Stimulated activated CD4-positive, alpha-beta T cell treated with anti-CD3 and anti-CD28 coated beads, Interleukin-1b, Interleukin-23, amount 100 ng/mL, for 4 hours (primary cell): ENCODE measurements at places on chromosomes 11 and 22.

DNA sequence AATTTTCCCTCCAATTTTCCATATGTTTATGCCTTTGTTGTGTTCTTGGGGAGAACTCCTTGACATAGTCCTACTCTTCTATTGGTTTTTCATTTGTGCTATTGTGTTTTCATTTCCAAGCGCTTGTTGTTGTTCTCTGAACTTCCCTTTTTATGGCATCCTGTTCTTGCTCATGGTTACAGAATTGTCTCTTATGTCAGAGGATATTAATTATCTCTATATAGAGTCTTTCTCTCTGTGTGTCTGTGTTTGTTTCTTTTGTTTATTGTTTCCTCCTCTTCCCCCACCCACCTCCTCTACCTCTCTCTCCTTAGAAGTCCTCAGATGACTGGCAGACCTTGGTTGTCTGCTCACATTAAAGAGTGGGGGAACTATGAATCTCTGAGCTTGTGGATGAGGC, 69.9 kb downstream of the HORMAD2 start:
- DNase-seq: no peak

- DNase-seq: no peak
These were observed 26.8 kb upstream of the PPP2R1B start for GRCh38 chr11:111792955-111793500.

DNA sequence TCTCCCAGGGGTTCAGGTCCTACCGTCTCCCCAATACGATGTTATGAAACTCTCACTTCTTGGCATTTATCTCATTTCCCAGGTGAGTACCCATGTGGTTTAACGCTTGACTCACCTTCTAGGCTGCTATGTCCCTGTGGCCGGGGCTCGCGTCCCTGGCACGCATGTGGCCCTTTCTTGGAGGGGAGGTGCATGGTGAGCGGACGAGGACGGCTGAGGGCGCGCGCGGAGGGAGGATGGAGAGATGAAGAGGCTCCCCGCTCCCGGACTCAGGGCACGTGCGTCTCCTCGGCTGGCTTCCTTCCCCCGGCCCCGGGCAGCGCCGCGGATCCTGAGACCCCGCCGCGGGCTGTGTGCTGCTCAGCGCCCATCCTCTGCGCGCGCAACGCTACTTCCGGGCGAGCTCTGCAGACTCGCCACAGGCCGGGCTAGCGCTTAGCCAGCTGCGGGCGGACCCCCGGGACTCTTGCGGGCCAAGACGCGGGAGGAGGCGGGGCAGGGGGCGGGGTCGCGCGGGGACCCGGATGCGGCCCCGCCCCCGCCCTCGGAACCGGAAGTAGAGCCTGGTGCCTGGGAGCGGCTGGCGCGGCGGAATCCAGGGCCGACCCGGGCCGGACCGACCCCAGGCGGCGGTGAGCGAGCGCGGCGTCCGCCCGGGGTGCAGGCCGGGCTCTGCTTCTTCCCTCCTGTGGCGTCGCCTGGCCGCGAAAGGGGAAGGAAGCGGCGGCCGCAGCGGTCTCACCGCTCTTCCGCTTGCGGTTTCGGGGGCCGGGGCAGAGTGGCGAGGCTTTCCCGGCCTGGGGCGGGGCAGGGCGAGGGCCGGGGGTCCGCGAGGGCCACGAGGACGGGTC, at the start of gene CTTN:
Gene CTTN (plus strand): TSS at position 547 of the 851 bp plus-strand sequence. CDS start 8,769 bp downstream, outside the sequence.
- peak; percentile 60 for DNase-seq

GRCh38 chr11:14270690-14271542, 88.1 kb downstream of the RRAS2 start:
- no peak for DNase-seq
